Fibroblast of skin of left biceps (primary cell): ENCODE measurements at places on chromosomes 1 and 21.

- no peak for DNase-seq
These were observed 150.7 kb downstream of the DSCAM start for GRCh38 chr21:40696246-40696645.

- no peak for DNase-seq
These were observed 49.8 kb downstream of the GREM2 start for GRCh38 chr1:240562111-240562590.

DNA sequence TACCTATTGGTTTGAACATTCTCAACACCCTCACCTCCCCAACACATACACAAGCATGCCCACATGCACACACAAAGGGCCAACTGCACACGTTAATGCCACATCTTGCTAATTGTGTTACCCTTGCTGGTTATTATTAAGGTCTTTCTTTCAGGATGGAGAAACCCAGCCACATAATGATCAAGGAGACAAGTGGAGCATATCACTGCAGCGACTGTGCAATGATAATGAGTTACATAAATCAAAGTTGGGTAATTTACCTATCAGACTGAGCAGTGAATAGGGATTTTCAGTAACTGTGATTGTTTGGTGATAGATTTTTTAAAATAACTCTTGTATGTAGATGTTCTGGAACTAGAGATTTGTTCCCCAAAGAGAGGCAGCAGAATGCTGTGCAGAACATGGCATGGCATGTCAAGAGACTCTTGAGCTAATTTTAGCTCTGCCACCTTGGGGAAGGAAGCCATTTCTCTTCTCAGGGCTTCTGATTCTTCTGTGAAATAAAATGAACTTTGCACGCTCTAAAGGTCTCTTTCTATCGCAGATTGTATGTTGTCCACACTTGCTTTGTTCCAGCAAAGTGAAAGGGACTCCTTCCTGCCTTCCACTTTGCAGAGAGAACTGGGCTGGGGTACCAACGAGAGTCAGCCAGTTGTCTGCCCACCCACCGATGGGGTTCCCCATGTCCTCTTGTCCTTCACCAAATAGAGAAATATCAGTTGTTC lies 126.0 kb upstream of the CAMK1G start:
- no peak for DNase-seq

- DNase-seq, result no peak
These were observed 469.8 kb downstream of the USP25 start for GRCh38 chr21:16199539-16199938.

GRCh38 chr1:168161459-168161858 lies 17.3 kb upstream of the TIPRL start:
- DNase-seq, result no peak

DNA sequence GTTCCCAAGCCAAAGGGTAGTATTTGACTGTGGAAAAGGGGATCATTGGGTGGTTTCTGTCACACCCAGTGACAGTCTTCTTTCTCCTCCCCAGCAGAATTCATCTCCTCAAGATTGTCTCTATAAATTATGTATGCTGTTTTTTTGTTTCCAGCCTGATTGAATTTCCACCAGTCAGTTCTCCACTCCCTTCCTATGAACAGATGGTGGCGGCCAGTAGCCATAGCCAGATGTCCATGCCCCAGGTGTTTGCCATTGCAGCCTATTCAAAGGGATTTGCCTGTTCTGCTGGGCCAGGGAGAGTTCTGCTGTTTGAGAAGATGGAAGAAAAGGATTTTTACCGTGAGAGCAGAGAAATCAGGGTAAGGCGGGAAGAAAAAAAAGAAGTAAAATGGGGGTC lies 12.9 kb downstream of the CFAP57 start:
- DNase-seq, result no peak

GRCh38 chr1:201544710-201545109 lies 5.8 kb downstream of the NAV1 start:
- no peak for DNase-seq

DNA sequence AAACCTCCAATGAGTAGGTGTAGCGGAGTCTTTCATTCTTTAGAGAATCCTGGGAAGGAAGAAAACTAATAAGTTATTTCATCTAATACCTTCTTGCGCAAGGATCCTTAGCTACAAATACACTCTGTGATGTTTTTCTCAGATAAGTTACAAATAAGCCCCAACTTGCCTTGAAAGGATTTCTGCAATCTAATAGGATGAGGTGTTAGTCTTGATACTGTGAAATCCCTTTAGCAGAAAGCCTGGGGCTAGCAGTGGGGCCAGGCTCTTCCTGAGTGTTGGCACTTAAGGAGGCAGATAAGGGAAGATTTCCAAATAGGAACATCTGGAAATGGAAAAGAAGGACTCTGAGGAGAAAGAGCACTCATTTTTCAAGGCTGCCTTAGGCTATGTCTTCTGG lies 168.0 kb upstream of the DAB1 start:
- DNase-seq, result no peak

GRCh38 chr1:233975486-233975885 lies 71.0 kb downstream of the SLC35F3 start:
- no peak for DNase-seq

DNA sequence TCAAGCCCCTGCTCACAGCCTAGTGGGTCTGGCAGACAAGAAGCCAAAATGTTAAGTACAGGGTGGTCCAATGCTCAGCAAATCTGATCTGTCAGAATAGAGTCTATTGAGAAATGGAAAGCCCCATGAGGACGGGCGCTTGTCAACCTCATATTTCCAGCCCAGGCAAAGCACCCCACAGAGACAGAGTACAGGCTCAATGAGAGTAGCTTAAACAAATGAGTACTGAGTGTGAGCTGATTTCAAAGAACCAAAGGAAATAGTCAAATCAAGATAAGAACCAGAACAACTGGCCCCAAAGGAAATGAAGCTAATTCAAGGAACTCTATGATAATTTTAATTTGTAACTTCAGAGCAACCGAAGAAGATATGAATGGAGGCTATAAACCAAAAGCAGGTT lies 44.6 kb upstream of the SLC30A1 start:
- no peak for DNase-seq

GRCh38 chr21:33116676-33117075 lies 46.7 kb downstream of the OLIG1 start:
- no peak for DNase-seq

GRCh38 chr1:165595246-165595938 lies 35.6 kb upstream of the MGST3 start:
- DNase-seq, result peak; percentile 91

DNA sequence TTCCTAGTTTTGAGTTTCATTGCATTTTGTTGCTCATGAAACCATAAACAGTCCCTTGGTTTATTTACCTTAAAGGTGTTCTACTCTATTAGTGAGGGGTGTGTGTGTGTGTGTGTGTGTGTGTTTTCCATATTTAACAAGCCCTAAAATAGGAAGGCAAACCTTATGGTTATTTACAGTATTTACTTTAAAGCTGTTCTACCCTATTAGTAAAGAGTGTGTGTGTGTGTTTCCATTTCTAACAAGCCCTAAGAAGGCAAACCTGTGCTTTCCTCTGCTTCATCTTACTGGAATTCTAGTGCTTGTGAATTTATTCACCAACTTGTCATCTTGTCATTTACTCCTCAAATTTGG lies 53.6 kb downstream of the CTTNBP2NL start:
- DNase-seq, result no peak

GRCh38 chr1:11187000-11187399 lies 2.2 kb upstream of the ANGPTL7 start:
- DNase-seq, result no peak

GRCh38 chr1:233127157-233127556 lies 168.4 kb downstream of the PCNX2 start:
- no peak for DNase-seq

DNA sequence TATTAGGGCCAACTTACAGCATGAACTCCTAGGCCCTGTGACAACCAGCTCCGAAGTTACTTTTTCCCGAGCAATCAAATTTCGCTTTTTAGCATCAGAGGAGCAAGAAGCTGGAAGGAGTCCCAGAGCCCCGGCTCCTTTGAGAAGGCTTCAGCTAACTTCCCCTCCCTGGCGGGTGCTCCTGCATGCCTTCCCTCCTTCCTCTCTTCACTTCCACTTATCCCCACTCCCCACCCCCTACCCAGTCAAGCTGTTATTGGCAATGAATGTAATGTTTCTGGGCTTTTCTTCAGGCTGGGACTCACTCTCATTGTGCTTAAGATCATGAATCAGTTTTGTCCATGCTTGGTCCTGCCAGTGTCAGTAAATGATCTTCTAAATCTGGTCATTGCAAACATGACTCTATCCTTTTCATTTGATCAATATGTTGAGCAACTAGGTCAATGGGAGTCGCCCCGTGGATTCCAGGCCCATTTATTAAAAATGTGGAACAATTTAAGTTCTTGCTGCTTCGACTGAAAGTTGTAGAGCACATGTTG lies 94.5 kb upstream of the TSPAN2 start:
- DNase-seq, result no peak

DNA sequence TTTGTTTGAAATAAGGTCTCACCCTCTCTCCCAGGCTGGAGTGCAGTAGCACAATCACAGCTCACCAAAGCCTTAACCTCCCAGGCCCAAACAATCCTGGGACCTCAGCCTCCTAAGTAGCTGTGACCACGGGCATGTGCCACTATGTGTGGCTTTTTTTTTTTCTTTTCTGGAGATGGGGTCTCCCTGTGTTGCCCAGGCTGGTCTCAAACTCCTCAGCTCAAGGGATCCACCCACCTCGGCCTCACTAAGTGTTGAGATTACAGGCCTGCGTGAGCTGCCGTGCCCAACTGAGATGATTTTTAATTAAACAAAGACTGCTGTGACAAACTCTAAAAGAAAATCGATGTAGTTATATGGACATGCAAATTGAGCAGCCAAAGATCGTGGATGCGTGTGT lies 768.4 kb upstream of the ADGRL2 start:
- DNase-seq, result no peak
